ENCODE measurements at places on chromosomes 11 and 22.

- DNase-seq: no peak
Measured at GRCh38 chr11:1751999-1752906, 1.9 kb upstream of the IFITM10 start.

GRCh38 chr11:124930799-124931198 is 5.0 kb downstream of the HEPACAM start:
- no peak for DNase-seq

DNA sequence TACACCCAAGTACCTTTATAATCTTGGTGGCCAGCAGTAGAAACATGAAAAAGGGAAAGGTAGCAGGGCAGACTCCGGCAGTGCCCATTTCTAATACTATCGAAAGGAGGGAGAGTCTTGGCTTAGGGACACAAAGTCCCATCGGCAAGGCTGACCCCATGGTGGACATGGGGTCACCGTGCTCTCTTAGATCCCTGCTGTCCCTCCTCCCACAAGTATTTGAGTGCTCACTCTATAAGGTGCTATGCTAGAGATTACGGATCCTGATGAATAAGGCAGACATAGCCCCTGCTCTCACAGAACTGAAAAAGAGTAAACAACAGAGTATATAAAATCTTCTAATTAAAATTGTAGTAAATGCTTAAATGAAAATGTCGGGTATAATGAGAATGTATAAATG is 172.4 kb upstream of the PITPNB start:
- DNase-seq: no peak

GRCh38 chr22:44143579-44143978 is 37.1 kb upstream of the PARVG start:
- DNase-seq: no peak

GRCh38 chr22:30266445-30267381 is at the start of gene OSM:
Gene OSM, minus strand, starts transcription at chr22:30266851. Its CDS starts 52 bp downstream, at chr22:30266799.
- peak; percentile 52 for DNase-seq

GRCh38 chr11:122617926-122618325 is 37.6 kb upstream of the UBASH3B start:
- no peak for DNase-seq

- no peak for DNase-seq
Measured at GRCh38 chr11:33651555-33651954, 49.1 kb downstream of the C11orf91 start.

All from T-helper 17 cell (primary cell).